Activated CD8-positive, alpha-beta memory T cell treated with anti-CD3 and anti-CD28 coated beads, Interleukin-2, amount 10 ng/mL, durations not matched to agents 7 days and 5 days (primary cell): ENCODE measurements at places on chromosomes 4 and X. TPM values are rescaled to one million over a fixed set of nuclear protein-coding genes. Genes with fewer than 3 reads are reported as not detected.

GRCh38 chr4:138405466-138405891 is 163.3 kb upstream of the SLC7A11 start:
- DNase-seq: no peak

GRCh38 chrX:150227873-150228410 is 135.2 kb upstream of the MAMLD1 start:
- no peak for DNase-seq

S100P gene
- total RNA-seq: 5.6 TPM

- DNase-seq: no peak
Observed at GRCh38 chr4:74499986-74500781, 55.2 kb downstream of the AREG start.

- peak; percentile 53 for DNase-seq
Observed at GRCh38 chrX:23694606-23695005, 27.3 kb downstream of the PRDX4 start.

CYBB gene
- not detected for total RNA-seq

DNA sequence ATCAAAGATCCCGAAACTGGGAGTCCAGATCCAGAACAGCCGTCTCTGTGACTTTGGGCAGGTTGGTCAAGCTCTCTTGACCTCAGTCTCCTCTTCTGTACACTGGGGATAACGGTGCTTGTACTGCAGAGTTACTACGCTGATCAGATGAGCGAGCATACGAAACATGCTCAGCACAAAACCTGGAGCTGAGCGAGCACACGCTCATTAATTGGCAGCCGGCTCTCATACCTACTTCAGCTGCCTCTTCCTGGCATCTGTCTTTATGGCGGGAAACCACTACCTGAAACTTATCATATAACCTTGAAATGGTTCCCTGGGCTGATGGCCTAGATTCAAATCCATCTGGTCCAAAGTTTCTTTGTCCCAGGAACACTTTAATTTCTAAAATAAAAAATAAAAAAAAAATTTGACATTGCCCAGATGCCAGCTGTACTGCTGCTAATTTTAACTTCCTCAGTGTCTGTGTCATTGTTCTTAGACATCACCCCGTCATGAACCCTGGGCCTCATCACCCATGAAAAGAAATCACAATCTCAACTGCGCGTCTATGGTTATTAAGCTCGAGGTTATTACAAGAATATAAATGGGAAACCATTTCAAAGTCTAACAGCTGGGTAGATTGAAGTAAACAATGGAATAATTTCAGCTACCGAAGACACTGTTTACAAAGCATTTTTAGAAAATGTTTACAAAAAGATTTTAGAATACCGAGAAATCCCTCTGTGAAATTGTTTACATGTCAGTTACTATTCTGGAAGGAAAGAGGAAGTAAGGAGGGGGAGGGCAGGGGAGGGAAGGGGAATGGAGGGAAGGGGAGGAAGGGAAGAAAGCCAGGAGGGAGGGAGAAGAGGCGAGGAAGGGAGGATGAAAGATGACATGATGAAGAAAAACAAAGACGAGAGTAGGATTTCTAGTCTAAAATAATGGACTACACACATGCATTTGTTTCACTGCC is 49.0 kb downstream of the CRMP1 start:
- DNase-seq: no peak

GRCh38 chrX:31147175-31147574 is 75.3 kb upstream of the FTHL17 start:
- no peak for DNase-seq
